Smooth muscle cell of bladder (primary cell): ENCODE measurements at places on chromosomes 5 and 9. TPM values are rescaled to one million over a fixed set of nuclear protein-coding genes. Genes with fewer than 3 reads are reported as not detected.

The FREM1 gene
- under 0.01 and 0.09 TPM in 2 replicates for total RNA-seq

The UGCG gene
- 115 and 124 TPM in 2 replicates for total RNA-seq

The CNTNAP3B gene
- total RNA-seq, result 1.3 and 6.4 TPM in 2 replicates

The PRLR gene
- 0.14 and 0.18 TPM in 2 replicates for total RNA-seq

The IFNA5 gene
- total RNA-seq, result not detected in 2 replicates
